ENCODE measurements at places on chromosomes 1 and 21. TPM values are rescaled to one million over a fixed set of nuclear protein-coding genes. Genes with fewer than 3 reads are reported as not detected.

Gene GREM2
- total RNA-seq: 1.3 TPM

Gene ROR1
- total RNA-seq: 10.3 TPM

Gene KIF14
- total RNA-seq: 6.4 TPM

Gene TRAPPC10
- total RNA-seq: 28.5 TPM

Gene BTG2
- 13.8 TPM for total RNA-seq

Gene PLPP3
- total RNA-seq: 14.7 TPM
